ENCODE measurements at places on chromosomes 7 and 10.

DNA sequence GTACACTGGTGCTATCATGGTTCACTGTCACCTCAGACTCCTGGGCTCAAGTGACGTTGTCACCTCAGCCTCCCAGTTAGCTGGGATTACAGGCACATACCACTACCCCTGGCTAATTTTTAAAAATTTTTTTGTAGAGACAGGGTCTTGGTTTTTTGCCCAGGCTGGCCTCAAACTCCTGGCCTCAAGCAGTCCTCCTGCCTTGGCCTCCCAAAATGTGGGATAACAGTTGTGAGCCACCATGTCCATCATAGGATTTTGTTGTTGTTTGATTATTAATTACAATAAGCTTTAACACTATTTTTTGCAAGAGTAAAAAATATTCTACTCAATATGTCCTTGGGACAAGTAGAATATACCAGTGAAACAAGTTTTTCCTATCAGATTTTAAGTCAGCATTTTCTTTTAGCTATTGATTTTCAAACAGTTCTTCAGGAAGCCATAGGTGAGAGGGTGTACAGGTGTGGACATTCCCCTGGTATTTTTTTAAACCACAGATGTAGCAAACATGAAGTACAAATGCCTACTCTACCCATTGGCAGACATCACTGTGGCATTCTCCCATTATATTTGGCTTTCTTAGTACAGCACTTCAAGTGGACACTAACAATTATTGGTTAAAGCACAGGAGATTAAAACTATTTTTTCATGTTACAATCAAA lies 18.7 kb downstream of the KMT2E start:
- DNase-seq, result no peak

- DNase-seq, result no peak
Observed at GRCh38 chr10:30538086-30538485, 91.5 kb downstream of the LYZL2 start.

DNA sequence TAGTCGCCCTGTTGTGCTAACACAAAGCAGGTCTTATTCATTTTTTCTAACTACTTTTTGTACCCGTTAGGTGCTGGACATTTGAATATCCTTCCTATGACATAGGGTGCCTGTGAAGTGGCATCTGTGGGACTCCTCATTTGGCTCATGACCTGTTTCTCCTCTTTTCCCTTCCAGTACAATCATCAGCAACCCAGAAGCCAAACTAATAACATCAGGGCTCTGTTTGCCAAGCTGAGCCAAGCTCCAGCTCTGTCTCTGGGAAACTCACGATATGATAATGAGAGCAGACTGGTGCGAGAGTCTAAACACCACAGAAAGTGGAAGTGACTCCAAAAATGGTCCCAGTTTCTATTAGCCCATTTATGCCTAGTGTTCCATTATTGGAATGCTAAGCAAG lies 92.0 kb downstream of the SVIL start:
- no peak for DNase-seq

- no peak for DNase-seq
Observed at GRCh38 chr7:70189776-70190175, 591.5 kb downstream of the AUTS2 start.

DNA sequence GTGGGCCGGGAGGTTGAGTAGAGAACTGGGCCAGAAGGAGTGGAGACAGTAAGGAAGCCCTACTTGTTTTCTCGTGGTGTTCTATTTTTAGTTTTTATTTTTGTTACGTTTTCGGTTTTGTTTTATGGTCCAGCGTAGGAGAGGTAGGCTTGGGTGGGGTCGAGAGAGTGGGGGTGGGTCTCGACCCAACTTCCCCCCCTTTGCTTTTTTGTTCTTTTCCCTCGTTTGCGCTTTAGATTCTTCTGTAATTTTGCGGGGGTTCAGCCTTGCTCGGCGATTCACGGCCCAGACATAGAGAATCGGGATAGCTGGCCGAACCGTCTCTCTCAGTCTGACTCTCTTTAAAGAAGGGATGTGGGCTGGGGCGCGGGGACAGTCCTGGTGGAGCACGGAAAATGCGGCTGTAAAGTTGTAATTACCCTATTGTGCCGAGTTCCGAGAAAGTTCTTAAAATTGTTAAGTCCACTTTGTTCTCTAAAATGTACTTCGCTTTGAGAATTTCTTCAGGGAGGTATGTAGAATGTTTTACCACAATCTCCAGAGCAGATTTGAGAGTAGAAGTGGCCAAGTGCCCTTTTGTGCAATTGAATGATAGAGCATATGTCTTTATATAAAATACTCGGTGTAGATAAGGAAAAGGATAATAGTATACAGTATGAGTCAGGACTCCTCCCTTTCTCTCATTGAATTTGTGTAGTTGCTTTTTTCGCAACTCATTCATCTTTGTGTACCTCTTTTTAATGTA lies 816 bp downstream of the DMTF1 start:
- DNase-seq, result peak; percentile 36

DNA sequence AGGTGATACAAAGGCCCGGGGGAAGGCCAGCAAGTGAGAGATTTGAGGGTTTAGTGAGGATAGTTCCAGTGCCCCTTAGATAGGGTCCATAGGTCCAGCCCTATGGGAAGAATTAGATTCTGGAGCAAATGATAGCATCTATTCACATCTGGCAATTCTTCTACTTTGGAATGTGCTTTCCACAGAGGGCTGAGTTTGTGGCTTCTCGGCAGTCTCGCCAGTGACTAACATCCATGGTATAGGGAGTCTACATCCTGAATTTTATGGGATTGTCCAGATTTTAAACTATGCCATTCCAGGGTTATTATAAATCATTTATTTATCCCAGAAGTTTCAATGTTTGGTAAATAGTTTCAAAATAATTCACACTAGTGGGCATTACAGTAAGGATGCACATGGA lies 207.3 kb upstream of the ADO start:
- no peak for DNase-seq

DNA sequence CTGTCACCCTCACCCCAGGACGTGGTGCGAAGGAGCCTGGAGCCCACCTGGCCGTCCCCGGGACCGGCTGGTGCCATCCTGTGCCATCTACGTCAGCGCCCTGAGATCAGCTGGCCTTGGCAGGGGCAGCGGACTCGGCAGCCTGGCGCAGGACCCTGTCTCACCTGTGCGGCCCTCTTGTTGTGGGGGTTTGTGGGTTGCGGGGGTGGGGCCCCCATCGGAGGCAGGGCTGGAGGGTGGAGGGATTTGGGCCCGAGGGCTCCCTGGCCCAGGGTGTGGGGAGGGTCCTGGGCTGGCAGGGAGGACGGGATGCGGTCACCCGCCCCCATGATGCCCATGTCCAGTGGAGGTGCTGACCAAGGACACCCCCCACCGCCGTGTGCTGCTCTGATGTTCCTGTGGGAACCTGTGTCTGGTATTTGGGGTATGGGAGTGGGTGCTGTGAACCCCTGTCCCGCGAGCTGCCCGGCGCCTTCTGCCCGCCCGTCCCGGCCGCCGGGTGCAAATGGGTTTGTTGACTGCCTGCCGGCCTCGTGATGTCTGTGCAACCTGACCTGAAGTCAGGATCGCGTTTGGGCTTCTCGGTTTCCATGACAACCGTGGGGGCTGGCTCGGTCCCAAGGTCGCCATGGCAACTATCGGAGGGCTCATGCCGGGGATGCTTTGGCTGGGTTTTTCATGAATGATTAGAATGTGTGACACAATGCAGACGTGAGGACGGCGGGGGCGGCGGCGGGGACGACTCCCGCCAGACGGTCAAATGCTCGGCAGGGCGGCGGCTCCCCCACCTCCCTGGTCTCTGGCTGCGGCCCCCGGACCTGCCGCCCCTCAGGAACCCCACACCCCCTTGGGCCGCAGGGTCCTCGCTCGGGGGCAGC lies 7.3 kb downstream of the MAFK start:
- no peak for DNase-seq

DNA sequence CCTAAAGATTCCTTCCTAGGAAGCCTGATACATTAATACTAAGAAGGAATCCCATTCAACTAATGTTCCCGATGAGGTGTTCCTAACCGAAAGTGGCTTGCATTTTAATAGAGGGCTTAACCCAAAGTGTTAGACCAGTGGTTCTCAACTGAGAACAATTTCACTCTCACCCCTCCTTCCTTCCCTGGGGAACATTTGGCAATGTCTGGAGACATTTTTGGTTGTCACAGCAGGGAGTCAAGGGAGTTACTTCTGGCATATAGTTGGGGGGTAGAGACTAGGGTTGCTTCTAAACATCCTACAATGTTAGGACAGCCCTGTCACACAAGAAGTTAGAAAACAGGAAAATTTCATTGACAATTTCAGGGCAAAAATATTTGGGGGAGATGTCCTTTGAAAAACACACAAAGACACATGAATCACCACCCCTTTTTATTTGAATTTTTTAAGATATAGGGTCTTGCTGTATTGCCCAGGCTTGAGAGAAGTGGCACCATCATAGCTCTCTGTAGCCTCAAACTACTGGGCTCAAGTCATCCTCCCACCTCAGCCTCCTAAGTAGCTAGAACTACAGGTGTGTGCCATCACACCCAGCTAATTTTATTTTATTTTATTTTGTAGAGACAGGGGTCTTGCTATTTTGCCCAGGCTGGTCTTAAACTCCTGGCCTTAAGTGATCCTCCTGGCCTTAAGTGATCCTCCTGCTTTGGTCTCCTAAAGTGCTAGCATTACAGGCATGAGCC lies 50.7 kb downstream of the WNT2 start:
- DNase-seq, result no peak

All from stimulated activated CD4-positive, alpha-beta T cell treated with anti-CD3 and anti-CD28 coated beads, Interleukin-2, amount 100 ng/mL, for 24 hours (primary cell).